NCI-H187 (cell line): ENCODE measurements at places on chromosomes 6 and 20.

DNA sequence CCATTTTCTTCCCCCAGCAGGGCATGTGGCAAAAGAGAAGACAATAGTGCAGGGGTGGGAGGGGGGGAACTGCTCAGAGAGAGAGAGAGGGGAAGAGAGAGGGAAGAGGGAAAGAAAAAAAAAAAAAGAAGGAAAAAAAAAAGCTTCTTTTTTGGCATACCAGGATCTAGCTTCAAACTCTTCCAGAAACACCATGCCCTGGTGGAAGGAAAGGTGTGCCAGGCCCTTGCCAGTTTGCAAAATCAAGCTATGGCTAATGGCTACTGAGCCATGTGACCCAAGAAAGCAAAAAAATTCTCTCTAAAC, 326 bp downstream of the ZMYND8 start:
- no peak for DNase-seq

- no peak for DNase-seq
Measured at GRCh38 chr6:150887978-150888563, 22.6 kb downstream of the MTHFD1L start.

DNA sequence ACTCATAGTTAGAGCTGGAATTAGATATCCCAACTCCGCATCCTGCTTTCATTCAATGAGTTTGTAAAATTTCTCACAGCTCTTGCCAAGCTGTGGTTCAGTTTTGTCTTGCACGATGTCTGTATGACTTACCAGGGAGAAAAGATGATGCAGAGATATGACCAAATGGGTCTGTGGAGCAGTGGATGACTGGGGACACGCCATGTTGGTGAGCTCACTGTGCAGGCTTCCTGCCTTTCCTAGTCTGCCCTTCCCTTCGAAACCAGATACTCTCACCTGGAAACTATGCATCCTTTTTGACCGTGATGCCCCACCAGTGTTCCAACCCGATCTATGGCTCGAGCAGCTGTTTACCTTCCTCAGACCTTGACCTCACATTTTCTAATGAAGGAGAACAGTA, 262.7 kb upstream of the BMP2 start:
- no peak for DNase-seq

GRCh38 chr6:2563635-2564034, 187.1 kb downstream of the MYLK4 start:
- DNase-seq: peak; percentile 36

DNA sequence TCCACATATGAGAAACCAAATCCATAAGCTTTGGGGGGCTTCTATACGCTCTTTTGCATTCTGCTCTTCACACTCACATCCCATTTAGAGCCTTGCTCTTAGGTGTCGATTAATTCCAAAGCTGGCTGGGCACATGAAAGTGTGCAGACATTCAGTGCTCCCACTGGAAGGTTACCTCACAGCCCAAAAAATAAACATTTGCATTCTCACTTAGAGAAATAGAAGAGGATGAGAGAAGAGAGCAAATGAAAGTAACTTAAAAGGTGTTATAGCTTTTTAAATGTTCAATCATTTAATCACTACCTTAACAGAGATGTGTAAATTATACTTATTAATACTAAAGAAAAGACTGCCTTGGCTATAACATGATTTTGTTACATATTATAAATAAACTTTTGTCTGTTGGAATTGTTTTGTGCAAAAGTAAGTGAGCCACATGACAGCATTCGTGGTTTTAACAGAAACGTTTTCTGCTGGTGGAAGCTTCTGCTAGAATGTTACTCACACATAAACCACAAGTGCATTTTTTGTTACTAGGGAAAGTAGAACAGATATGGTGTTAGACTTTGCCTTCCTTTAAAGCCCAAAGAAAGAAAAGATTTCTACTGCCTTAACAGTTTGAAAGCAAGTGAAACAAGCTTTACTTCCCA, 116.7 kb downstream of the SIM1 start:
- no peak for DNase-seq

GRCh38 chr6:139825935-139826374, 451.5 kb upstream of the CITED2 start:
- no peak for DNase-seq

DNA sequence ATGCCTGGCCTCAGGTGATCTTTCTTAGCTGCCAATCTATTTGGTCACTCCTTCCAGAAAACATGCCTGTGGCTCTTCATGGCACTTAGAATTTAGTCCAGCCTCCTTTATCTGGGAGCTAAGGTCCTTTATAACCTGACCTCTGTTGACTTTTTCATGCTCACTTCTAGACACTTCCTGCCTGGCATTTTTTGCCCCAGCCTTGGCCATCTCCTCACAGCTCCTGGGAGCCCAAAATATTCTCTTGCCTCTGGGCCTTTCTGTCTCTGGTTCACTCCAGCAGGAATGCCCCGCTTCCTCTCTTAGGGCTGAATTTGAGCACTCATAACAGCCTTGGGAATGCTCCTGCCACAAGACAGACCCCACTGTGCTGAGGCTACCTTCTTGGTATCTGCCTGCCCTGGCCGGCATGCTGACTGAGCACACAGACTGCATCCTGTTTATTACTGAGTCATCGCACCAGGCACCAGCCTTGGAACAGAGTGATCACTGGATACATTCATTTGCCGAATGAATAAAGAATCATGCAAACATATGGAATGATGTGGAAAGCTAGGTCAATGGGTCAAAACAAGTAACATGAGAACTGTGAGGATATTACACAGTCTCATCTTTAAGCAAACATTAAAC, 5.8 kb upstream of the EEF1E1 start:
- no peak for DNase-seq

DNA sequence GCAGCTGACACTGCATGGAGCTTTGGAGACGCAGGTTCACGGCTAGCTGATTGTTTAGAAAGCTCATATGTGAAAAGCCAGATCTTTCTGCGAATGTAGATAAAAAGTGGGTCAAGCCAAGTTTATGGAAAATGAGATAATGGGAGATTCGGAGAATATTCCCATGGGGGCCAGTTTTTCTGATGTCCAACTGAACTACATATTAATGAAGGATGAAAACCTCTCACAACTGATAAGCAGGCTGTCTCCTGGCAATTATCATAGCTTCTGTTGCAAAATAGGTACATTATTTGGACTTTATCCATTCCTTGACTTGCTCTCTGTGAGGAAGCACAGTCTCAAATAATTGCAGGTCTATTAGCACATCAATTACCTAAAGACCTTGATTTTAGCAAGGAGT, 21.1 kb downstream of the HDGFL1 start:
- no peak for DNase-seq

- DNase-seq: no peak
Measured at GRCh38 chr6:48109944-48110343, 1.1 kb downstream of the PTCHD4 start.

DNA sequence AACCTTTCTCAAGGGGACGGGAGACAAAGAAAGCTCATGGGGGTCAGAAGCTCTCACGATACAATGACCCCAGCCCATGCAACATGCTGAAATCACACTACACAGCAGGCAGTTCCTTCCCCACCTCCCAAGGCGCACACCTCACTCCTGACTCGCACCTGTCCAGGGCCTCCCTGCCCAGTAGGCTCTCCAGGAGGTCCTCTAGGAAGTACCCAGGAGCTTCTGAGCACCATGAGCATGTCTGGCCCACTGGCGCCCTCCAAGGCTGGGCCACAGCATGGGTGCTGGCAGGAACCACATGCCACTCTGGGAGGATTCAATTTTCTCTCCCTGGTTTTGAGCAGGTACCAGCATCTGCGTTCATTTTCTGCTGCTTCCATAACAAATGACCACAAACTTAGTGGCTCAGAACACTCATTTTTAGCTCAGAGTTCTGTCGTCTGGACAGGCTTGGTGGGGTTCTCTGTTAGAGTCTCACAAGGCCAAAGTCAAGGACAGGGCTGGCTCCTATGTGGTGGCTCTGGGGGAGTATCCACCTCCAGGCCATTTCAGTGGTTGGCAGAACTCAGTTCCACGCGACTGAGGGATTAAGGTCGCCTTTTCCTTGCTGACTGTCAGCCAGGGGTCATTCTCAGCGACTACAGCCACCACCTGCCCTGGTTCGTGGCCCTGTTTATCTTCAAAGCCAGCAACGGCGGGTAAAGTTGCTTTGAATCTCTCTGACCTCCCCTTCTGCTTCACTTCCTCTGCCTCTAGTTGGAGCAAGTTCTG, 32.7 kb downstream of the ACSS1 start:
- no peak for DNase-seq

GRCh38 chr6:17393892-17394631, 667 bp downstream of the CAP2 start:
- DNase-seq: no peak

- no peak for DNase-seq
Measured at GRCh38 chr6:147226163-147226724, 22.0 kb downstream of the STXBP5 start.

DNA sequence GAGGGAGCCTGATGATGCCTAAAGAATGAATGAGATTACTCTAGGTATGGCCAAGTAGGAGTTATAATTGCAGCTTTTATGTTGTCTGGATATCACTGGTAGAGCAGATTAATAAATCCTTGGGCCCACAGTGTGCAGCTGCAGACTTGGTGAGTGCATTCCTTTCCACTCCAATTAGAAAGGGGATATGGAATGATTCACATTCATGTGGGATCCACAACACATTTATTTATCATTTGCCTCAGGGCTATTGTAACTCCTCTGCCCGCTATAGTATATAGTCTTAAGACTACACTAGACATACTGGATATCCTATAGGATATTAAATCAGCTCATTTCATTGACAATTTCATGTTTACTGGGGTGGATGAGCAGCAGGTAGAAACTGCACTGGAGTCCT, 11.6 kb upstream of the HLA-G start:
- DNase-seq: no peak

DNA sequence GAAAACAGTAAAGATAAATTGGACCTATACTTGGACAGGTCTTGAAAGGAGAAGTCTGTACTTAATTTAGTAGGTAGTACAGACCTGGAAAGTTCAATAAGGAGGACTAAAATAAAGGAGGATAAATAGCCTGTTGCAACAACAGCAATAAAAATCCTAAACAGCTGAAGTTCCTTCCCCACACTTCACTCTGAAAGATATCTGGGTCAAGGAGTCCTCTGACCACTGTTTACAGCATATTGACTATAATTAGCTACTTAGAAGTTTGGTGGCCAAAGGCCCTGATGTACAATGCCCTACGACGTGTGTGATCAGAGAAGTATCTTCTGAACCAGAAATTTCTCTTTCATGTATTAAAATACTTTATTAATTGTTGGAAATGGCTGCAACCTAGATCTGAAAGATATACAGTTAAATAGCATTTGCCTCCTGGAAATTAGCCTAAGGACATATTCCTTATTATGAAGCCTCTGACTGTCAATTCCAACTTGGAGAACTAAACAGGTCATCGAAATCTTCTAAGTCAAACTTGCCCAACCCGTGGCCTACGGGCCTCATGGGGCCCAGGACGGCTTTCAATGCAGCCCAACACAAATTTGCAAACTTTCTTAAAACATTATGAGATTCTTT, 82.8 kb downstream of the KIF13A start:
- DNase-seq: no peak

GRCh38 chr6:33259032-33259431, 12.6 kb downstream of the VPS52 start:
- DNase-seq: no peak

DNA sequence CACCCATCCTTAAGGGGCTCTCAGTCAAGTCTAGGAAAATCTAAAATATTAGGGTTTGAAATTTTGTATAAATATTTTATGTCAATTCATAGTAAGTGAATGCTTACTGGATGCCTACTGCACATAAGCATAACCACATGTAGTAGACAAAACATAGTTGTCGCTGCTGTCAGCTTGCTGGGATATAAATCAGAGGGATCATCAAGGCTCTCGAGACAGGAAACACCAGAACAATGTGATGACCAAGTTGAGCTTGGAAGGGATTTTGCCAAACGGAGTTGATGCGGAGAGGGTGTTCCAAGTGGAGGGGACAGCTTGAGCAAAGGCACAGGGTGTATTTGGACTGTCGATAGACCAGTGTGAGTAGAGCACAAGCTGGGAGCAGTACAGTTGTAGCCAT, 105.8 kb upstream of the SUPT3H start:
- DNase-seq: no peak

DNA sequence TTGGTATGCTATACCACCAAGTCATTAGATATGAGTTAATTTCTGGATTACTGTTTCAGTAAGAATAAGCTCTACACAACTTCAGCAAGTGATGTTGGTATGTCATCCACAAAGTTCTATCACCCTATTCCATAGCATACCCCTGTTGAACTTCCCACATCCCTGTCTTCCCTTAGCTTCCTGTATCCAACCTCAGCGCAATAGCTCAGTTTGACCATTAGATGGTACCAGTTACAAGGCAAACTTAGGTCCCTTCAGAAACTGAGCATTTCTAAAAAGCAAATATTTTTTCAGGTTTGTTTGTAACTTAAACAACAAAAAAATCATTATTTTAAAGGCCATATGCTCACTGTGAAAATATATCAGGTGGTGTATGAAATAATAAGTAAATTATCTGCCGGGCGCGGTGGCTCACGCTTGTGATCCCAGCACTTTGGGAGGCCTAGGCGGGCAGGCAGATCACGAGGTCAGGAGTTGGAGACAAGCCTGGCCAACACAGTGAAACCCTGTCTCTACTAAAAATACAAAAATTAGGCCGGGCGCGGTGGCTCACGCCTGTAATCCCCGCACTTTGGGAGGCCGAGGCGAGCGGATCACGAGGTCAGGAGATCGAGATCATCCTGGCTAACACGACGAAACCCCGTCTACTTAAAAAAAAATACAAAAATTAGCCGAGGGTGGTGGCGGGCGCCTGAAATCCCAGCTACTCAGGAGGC, 8.8 kb upstream of the MOG start:
- DNase-seq: no peak

GRCh38 chr6:158059108-158059507, 77.4 kb downstream of the SYNJ2 start:
- no peak for DNase-seq

DNA sequence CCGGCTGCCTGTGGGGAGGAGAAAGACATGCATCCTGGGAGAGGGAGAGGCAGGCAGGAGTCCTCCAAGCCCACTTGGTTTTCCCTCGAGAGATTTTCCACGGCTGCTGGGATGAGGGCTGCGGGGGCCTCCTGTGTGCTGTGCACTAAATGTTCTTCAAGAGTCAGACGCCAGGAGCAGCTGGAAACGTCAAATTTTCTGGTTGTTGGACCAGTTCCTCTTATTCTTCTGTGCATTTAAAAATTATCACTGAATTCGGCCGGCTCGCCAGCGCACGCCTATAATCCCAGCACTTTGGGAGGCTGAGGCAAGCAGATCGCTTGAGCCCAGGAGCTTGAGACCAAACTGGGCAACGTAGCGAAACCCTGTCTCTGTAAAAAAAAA, 32.8 kb upstream of the NTSR1 start:
- no peak for DNase-seq

DNA sequence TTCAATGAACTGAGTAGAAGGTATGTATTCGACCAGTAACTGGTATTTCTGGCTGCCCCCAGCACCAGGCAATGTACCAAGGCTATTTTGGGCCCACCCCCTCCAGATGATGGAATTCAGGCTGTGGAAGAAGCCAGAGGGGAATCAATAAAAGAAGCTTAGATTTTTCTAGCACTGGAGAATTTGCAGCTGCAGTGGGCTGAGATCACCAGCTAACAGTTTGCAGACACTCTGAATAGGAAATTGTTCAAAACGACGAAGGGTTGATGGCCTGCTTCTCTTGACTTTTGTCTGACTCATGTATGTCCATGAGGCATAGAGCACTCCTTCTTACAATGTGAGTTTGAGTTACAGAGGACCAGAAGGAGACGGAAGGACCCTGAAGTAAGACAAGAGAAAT, 32.4 kb upstream of the FBXO9 start:
- no peak for DNase-seq
